ENCODE measurements at places on chromosomes 6 and 20. TPM values are rescaled to one million over a fixed set of nuclear protein-coding genes. Genes with fewer than 3 reads are reported as not detected.

DNA sequence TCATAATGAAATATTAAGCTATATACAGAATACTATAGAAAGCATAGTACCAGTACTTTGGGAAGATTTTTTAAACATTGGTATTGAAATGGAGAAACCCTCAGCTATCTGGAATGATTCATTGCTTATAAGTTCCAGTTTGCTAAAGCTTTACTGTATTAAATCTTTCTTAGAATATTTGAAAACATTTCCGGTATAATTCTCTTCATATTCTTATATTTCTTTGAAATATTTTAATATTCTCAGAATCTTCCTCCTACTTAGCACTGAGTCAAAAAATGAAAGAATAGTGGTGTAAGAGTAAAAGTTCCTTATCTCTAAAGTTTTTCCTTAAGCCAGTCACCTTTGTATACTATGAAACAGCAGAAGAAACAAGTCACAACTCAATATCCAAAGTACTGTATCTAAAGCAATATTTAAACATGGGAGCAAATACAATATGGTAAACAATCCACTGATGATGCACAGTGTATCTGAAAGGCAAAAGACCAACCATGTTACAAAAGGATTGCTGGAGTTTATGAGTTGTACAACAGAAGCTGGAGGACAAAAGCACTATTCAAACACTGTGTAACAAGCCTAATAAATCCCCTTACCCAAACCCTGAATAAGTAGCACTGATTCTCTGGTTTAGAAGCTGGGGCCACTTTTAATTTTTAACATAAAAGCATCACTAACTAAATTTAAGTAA lies 102.1 kb downstream of the PRDM1 start:
- no peak for DNase-seq
- no peak overlapping the region for H3K27ac ChIP-seq
- no peaks in the 10 kb centered on the region for H3K27me3 ChIP-seq
- H3K4me1 ChIP-seq = peaks cover 8% of the 10 kb centered on the region
- H3K36me3 ChIP-seq = no peaks in the 10 kb centered on the region

DNA sequence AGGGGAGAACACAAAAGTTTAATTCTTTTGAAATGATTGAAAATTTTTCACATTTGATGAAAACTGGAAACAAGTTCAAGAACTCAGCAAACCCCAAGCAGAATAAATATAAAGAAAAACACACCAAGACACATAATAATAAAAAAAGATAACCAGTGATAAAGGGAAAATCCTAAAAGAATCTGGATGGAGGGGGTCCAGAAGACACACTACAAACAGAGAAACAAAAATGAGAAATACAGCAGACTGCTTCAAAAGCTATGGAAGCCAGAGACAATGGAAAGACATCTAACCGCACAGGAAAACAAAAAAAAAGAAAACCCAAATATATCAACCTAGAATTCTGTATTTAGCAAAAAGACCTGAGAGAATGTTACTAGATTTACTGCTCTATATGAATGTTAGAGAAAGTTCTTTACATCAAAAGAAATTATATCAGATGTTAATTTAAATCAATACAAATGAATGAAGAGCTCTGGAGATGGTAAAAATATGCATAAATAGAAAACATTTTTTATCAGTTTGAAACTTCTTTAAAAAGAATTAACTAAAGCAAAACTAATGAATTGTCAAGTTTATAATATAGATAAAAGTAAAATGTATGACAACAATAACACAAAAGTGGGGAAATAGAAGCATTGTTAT lies 310.7 kb upstream of the PREP start:
- H3K27me3 ChIP-seq = no peaks in the 10 kb centered on the region
- DNase-seq = no peak
- no peak overlapping the region for H3K4me3 ChIP-seq
- H3K36me3 ChIP-seq = no peaks in the 10 kb centered on the region
- H3K27ac ChIP-seq = no peak overlapping the region

The SLC22A3 gene
- total RNA-seq = 0.57 TPM

GRCh38 chr20:63061771-63062100 lies 55.0 kb upstream of the BHLHE23 start:
- no peaks in the 10 kb centered on the region for H3K36me3 ChIP-seq
- peaks cover 2% of the 10 kb centered on the region for H3K27me3 ChIP-seq
- no peak overlapping the region for H3K4me3 ChIP-seq
- no peaks in the 10 kb centered on the region for H3K4me1 ChIP-seq
- H3K27ac ChIP-seq = no peak overlapping the region
- no peak for DNase-seq

GRCh38 chr6:134634466-134634865 lies 315.4 kb downstream of the ALDH8A1 start:
- no peaks in the 10 kb centered on the region for H3K27me3 ChIP-seq
- no peak overlapping the region for H3K27ac ChIP-seq
- no peak overlapping the region for H3K4me3 ChIP-seq
- no peaks in the 10 kb centered on the region for H3K4me1 ChIP-seq
- no peaks in the 10 kb centered on the region for H3K36me3 ChIP-seq
- no peak for DNase-seq

DNA sequence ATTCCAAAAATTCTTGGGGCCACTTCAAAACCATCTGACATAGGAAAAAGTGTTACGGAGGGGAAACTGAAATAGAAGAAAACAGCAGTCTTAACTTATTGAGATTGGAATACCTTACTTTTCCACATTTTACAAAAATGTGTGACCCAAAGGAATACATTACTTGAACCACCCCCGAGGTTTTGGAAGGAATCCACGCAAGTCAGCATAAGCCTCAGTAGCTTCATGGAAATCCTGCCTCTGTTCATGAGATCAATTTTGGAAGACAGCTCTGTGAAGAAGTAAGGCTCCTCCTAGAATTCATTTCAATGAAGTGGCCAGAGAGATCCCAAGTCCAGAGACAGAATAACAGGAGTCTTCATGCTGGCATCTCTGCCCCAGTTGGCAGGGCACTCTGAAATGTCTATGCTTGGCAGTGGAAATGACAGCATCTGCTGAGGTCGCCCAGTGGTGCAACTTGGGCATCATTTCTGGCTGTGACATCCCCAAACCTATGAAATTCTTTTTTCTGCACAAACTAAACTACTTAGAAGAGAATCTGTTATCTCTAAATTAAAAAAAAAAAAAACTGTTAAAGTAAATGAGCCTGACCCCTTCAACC lies 132.5 kb downstream of the EPM2A start:
- H3K36me3 ChIP-seq = no peaks in the 10 kb centered on the region
- no peaks in the 10 kb centered on the region for H3K27me3 ChIP-seq
- H3K4me3 ChIP-seq = no peak overlapping the region
- no peak for DNase-seq

The ITPR3 gene
- 17.7 TPM for total RNA-seq

GRCh38 chr20:43717616-43717995 lies 9.2 kb downstream of the GTSF1L start:
- no peaks in the 10 kb centered on the region for H3K27me3 ChIP-seq
- H3K4me1 ChIP-seq = no peaks in the 10 kb centered on the region
- no peaks in the 10 kb centered on the region for H3K36me3 ChIP-seq

The EYA4 gene
- 1.3 TPM for total RNA-seq

The THBS2 gene
- 260 TPM for total RNA-seq

DNA sequence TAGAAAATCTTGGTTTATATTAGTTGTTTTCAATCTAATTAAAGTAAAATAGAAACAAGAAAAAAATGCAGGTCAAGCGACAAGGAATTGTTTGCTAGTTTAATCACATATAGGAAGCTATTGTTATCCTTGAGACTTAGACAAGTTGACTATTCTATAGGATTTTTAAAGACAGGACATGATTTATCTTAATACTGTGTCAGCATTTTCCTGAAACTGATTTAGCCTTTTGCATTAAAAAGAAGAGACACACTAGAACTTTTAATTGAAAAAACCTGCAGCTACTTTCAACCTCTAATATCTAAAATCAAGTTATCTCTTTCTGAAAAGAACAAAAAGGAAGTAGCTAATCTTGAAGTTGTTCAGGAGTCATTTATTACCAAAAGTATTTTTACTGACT lies 246.2 kb downstream of the PHF3 start:
- H3K36me3 ChIP-seq = no peaks in the 10 kb centered on the region
- no peaks in the 10 kb centered on the region for H3K4me1 ChIP-seq
- H3K27ac ChIP-seq = no peak overlapping the region
- H3K4me3 ChIP-seq = no peak overlapping the region
- no peaks in the 10 kb centered on the region for H3K27me3 ChIP-seq
- DNase-seq = no peak

- no peaks in the 10 kb centered on the region for H3K36me3 ChIP-seq
- no peak overlapping the region for H3K4me3 ChIP-seq
- no peaks in the 10 kb centered on the region for H3K4me1 ChIP-seq
- no peak for DNase-seq
- H3K27me3 ChIP-seq = peaks cover 8% of the 10 kb centered on the region
Observed at GRCh38 chr6:106797186-106797585, 167.8 kb downstream of the QRSL1 start.

GRCh38 chr6:161168281-161168891 lies 105.5 kb downstream of the AGPAT4 start:
- H3K27me3 ChIP-seq = no peaks in the 10 kb centered on the region
- H3K36me3 ChIP-seq = peaks cover 7% of the 10 kb centered on the region
- peak overlapping the region; percentile 84 for H3K27ac ChIP-seq

The TRIM10 gene
- total RNA-seq = not detected

The TUBB1 gene
- not detected for total RNA-seq

The SPTLC3 gene
- total RNA-seq = 5.6 TPM

The ARG1 gene
- total RNA-seq = not detected

Data from astrocyte (in vitro differentiated cells and primary cell).